ENCODE measurements at places on chromosomes 3 and 15.

GRCh38 chr3:11995120-11995519, 9.1 kb upstream of the SYN2 start:
- no peak for DNase-seq

DNA sequence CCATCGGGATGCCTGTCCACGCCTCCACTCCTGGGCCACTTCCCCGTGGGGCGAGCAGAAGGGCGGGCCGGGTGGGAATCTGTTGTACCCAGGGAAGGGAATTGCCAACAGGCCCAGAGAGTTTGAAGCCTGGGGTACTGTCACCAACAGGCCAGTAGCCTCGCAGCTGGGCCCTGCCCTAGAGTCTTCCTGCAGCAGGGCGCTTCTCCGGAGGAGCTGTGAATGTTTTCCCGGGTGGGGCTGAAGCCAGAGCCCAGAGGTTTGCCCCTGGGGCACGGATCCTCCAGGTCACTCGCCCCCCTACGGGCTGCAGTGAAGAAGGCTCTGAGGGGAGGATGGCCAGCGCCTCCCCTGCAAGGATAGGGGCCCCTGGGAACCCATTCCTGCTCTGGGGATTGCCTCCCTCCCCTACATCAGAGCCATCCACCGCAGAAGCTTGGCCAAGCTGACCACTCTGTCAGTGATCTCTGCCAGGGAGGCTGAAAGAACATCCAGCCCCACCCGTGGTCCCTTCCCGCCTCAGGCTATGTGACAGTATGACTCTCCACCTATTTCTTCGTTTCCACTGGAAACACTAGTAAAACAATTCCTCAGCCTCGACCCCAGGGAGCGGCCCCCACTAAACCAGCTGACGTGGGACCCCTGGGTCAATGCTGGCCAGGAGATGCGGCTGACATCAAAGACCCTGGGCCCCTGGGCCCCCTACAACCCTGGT, 16.8 kb downstream of the CIDEC start:
- DNase-seq, result no peak

- no peak for DNase-seq
Observed at GRCh38 chr15:89985111-89985510, 16.0 kb upstream of the ZNF710 start.

GRCh38 chr3:18864933-18865731, 283.2 kb upstream of the KCNH8 start:
- DNase-seq, result no peak

GRCh38 chr15:29134641-29135308, 134.8 kb downstream of the NSMCE3 start:
- no peak for DNase-seq

- no peak for DNase-seq
Observed at GRCh38 chr15:100152463-100152862, 189.3 kb downstream of the ADAMTS17 start.

DNA sequence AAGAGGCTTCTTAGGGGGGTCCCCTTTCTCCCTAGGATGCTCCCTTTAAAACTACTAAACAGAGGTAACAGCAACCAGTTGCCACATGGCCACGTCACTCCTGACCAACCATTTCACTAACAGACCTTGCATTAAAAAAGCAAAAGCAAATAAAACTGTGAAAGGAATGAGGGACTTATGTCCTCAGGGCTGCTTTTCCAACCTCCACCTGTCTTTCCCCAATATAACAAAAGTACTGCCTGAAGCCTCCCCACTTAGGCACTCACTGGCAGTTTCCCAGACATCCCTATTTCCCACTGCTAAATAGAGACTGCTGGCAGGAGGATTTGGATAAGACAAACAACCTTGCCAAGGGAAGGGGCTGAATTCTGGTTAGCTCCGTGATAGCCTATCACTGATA, 130.3 kb downstream of the ATP8B4 start:
- DNase-seq, result no peak
